ENCODE measurements at places on chromosomes 5 and 9. TPM values are rescaled to one million over a fixed set of nuclear protein-coding genes. Genes with fewer than 3 reads are reported as not detected.

DNA sequence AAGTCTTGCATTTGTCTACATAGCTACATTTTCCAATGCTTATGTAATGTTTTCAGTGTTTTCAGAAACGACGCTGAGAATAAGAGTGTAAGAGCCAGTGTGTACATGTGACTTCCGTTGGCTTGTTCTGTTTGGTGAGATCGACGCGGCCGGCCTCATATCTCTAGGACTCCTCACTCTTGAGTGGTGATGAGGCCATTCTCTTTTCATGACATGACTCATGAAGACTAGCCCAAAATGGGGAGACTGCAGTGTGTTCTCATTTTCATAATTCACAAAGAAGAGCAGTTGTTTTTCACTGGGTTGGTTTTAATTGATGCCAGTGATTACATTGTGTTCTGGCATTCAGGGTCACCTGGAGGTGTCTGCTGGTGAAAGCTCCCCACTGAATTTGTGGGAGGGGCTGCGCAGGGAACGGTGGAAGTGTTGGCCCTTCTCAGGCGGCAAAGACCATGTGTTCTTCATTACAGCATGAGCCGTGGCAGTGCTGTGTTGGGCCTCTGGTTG, 131.5 kb upstream of the OTULINL start:
- no peak for DNase-seq

- no peak for DNase-seq
Observed at GRCh38 chr5:127673117-127673800, 24.4 kb downstream of the CTXN3 start.

GRCh38 chr5:150485693-150486401, 22.1 kb upstream of the NDST1 start:
- DNase-seq, result no peak

GRCh38 chr5:131147258-131147657, 17.8 kb downstream of the HINT1 start:
- no peak for DNase-seq

GRCh38 chr5:99621772-99622681, 693.2 kb upstream of the CHD1 start:
- no peak for DNase-seq

DNA sequence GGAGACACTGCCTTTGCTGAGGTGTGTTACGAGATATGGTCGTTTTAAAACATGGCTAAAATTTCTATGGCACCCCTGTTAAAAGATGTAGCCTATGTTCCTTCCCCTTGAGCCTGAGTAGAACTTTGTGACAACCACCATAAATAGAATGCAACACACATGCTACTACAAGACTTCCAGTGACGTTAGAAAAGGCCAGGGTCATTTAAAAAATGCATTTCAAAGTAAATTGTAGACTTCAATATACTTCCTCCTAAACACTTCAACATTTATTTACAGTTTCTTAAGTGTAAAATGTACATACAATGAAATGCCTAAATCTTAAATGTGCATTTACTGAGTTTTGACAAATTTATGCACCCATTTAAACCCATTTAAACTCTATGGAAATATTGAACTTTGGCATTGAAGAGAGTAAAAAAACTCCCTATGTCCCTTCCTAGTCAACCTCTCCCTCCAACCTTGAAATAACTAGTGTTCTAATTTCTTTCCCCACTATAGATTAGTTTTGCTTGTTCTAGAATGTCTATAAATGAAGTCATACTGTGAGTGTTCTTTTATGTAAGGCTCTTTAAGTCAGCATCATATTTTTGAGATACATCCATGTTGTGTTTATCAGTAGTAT, 160.5 kb downstream of the SLC12A2 start:
- no peak for DNase-seq

DNA sequence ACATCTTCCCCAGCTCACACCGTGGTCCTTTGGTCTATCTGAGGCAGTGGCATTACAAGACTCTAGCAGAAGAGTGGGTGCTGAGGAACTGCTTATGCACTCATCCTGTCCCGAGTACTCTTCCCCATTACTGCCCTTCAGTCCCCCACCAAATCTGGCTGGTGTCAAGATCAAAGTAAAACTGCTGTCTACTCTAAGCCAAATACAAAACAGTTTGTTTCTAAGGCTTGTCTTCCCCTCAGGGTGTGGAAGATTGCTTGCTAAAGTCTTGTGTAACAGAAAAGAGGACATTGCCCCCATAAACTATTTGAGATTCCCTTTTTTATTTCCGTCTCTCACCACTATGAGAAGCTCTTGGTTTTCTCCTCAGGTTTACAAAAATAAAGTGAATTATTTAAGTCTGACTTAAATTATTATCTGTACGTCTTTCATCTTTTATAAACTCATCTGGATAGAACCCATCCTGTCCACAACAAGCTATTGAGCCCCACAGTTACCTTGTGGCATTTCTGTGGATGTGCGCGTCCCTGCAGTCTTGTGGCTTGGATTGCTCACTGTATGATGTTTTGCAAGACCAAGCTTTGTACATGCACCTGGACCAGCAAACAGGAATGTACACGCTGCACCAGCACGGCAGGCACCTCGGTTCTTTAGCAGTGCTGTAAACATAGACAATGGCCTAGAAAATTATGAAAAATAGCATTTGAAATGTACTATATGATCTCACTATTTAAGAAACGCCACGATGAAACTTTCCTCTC, 61.0 kb downstream of the CYSTM1 start:
- DNase-seq, result no peak

DNA sequence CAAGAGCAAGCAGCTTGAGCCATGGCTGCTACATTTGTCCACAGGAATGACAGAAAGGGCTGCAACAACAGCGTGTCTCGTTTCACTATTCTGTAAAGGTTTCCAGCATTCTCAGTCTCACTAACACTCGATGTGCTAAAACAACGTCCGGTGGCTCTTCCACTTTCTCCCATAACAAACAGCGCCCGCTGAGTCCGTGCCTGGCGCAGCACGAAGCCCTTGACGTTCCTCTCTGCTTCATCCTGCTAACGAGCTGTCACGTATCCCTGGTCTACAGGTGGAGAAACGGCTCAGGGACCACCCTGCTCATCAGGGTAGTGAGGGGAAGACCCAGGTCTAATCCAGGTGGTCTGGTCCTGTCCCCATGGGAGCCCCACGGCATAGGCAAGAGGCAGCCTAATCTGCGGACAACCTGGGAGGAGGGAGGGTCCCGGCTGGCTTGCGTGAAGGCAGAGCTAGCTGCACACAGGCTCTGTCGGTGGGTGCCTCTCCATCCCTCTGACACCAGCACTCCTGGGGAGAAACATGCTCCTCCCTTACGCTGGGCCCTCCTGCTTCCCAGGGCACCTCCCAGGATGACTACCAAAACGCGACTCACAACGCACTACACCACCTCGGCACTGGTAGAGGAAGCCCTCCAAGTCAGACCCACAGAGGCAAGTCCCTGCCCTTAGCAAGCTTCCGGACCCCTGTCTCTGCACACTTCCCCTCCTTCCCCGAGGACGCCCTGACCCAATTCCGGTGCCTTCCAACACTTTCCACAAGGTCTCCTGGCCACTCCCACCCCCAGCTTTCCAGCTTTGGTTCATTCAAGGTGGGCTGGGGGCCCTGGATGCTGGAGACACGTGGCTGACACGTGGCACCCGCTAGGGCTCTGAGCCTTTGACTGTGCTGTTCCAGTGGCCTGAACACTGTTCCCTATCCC, 43.3 kb downstream of the VAV2 start:
- DNase-seq, result no peak

- DNase-seq, result no peak
Observed at GRCh38 chr5:74212336-74212735, 428.2 kb downstream of the ENC1 start.

- DNase-seq, result no peak
Observed at GRCh38 chr5:173410459-173411233, 82.4 kb upstream of the STC2 start.

DNA sequence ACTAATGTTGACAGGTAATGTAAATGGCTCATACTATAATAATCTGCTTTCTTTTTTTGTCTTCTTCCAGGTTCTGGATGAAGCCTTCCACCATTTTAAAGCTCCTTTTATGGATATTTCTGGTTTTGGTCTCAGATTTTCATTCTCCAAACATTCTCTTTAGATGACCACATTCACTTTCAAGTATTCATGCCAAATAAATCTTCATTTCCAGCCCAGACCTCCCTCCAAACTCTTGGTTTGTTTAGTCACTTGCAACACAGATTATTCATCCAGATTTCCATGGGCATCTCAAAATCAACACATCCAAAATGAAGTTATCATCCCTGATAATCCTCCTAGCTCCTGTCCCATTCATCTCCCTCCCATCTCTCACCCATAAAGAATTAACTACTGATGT, 40.3 kb upstream of the SVEP1 start:
- no peak for DNase-seq

- DNase-seq, result no peak
Observed at GRCh38 chr5:16313761-16314160, 134.2 kb upstream of the MARCHF11 start.

DNA sequence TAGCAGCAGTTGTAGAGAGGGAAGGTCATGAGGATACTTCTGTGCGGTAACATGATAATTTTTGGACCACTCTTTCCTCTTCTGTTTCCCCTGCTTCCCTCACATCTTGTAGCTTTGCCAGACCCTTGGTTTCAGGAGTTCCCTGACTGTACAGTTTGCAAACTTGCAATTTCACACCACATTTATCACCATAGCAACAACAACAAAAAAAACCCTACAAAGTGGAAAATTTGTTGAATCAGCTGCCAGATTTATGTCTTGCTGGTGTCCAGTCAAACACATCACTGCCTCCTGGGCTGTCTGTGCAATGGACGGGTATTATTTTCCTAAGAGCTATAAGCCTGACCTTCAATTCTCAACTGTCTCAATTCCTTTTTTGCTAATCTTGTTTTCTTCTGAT, 751.6 kb downstream of the TLR4 start:
- DNase-seq, result no peak

- no peak for DNase-seq
Observed at GRCh38 chr5:26791433-26791832, 247.0 kb downstream of the CDH9 start.

DNA sequence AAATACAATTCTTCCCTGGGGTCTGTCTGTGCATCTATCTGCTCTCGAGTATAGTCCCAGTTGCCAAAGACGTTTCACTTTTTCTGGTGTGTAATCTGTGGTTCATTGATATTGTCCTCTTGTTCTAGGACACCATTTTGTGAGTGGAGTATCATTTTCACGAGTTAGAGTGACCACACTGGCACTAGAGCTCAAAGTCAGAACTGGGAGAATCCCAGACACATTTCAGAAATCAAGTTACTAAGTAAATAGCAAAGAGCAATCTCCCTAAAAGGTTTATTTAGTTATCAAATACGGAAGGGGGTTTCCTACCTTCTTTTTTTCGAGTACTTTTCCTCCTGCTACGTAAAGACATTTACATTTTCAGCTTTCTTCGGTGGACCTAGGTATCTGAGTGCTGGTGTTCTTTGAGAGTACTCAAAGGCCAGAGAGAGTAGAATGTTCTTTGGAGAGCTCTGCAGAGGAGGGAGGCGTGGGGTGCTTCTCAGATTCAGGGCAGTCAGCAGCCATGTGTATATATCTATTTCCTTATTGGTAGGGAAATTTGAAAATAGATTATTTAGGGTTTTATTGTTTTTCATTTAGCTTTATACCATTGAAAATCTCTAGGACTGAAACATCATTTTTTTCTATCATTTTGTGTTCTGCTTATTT, 8.9 kb upstream of the HSPA9 start:
- no peak for DNase-seq

- DNase-seq, result no peak
Observed at GRCh38 chr5:141039061-141039460, 12.1 kb upstream of the PCDHB1 start.

DNA sequence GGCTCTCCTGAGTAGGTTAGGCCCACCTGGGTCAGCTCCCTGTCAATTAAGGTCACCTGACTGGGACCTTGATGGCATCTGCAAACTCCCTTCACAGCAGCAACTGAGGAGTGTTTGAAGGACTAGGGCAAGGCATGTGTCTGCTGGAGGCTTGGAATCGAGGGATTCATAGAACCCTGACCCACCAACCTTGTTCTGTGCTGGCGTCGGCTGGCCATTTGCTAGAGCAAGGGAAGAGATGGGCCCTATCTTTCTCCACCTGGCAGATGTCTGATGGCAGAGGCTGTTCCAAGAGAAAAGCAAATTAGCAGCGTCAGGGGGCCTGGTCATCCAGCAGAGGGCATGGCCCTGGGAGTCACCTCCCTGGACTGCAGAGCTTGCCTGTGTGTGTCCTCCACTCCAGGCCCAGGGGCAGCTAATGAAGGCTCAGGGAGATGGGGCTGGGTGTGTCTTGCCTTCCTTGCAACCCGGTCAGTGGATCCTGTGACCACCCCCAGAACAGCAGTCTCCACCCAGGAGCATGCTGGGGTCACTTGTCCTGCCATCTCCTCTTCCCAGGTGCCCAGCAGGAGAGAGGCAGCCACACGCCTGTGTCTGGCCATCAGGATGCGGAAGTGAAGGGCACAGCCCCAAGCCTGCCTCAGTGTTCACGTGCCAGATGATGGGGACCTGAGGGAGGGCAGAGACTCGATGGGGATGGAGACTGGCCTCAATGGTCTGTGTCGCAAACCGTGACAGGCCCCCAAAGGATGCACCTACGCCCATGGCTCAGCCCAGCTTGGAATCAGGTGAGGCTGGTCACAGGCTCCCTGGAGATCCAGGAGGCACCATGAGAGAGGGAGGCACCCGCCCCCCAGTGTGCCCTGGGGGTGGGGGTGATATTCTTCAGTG, 53.9 kb downstream of the BARX1 start:
- DNase-seq, result no peak

The SEMA5A gene
- total RNA-seq, result 4.0 TPM

The TUSC1 gene
- total RNA-seq, result 13.7 TPM

The PCDHB6 gene
- total RNA-seq, result 0.67 TPM

The DAB2IP gene
- total RNA-seq, result 51.1 TPM

The SLC6A19 gene
- not detected for total RNA-seq

The MZB1 gene
- not detected for total RNA-seq

The CXCL14 gene
- total RNA-seq, result not detected
